ENCODE measurements at places on chromosomes 6 and 20. TPM values are rescaled to one million over a fixed set of nuclear protein-coding genes. Genes with fewer than 3 reads are reported as not detected.
A peak's percentile ranks its signal among the peaks of the same experiment; 100 is the strongest.

The IMPG1 gene
- total RNA-seq = not detected

The ZBTB46 gene
- 6.0 TPM for total RNA-seq

GRCh38 chr6:142945446-142946180 lies 637 bp upstream of the HIVEP2 start:
- peak; percentile 63 for DNase-seq
- no peaks in the 10 kb centered on the region for H3K36me3 ChIP-seq
- peak overlapping the region; percentile 99 for H3K4me3 ChIP-seq
- no peaks in the 10 kb centered on the region for H3K27me3 ChIP-seq
- H3K4me1 ChIP-seq = peaks cover 12% of the 10 kb centered on the region

GRCh38 chr20:51276296-51276695 lies 253.4 kb upstream of the KCNG1 start:
- H3K36me3 ChIP-seq = no peaks in the 10 kb centered on the region
- no peak for DNase-seq
- peaks cover 47% of the 10 kb centered on the region for H3K27me3 ChIP-seq
- H3K4me1 ChIP-seq = no peaks in the 10 kb centered on the region
- no peak overlapping the region for H3K27ac ChIP-seq

GRCh38 chr6:52925042-52925441 lies 15.5 kb upstream of the GSTA3 start:
- H3K27ac ChIP-seq = no peak overlapping the region
- H3K27me3 ChIP-seq = no peaks in the 10 kb centered on the region
- no peak overlapping the region for H3K4me3 ChIP-seq
- no peaks in the 10 kb centered on the region for H3K36me3 ChIP-seq
- no peak for DNase-seq

DNA sequence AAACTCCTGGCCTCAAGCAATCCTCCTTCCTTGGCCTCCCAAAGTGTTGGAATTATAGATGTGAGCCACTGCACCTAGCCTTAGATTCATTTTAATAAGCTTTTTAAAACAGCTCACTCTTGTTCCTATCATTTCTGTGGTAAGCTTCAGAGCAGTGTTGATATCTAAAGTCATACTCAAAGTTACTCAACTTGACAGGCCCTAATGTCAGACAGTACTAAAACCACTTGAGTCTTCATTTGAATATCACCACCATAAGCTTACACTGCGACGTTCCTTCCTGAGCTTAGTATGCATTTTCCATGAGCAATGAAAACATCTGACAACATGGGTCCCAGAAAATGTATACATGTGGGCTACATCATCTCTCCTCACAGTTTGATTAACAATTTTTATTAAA lies 6.0 kb downstream of the FUCA2 start:
- H3K4me3 ChIP-seq = no peak overlapping the region
- no peaks in the 10 kb centered on the region for H3K27me3 ChIP-seq
- no peaks in the 10 kb centered on the region for H3K4me1 ChIP-seq
- H3K27ac ChIP-seq = no peak overlapping the region

The MYB gene
- 20.9 TPM for total RNA-seq

The SALL4 gene
- total RNA-seq = 0.14 TPM

The DPPA5 gene
- total RNA-seq = not detected

- H3K36me3 ChIP-seq = no peaks in the 10 kb centered on the region
- H3K27ac ChIP-seq = no peak overlapping the region
- H3K4me1 ChIP-seq = no peaks in the 10 kb centered on the region
- H3K27me3 ChIP-seq = no peaks in the 10 kb centered on the region
- peak; percentile 67 for DNase-seq
- no peak overlapping the region for H3K4me3 ChIP-seq
These were observed 179.7 kb upstream of the MYLIP start for GRCh38 chr6:15948930-15949900.

The HECA gene
- 43.1 TPM for total RNA-seq

- H3K27me3 ChIP-seq = no peaks in the 10 kb centered on the region
- peaks cover 7% of the 10 kb centered on the region for H3K4me1 ChIP-seq
- H3K4me3 ChIP-seq = no peak overlapping the region
- H3K27ac ChIP-seq = no peak overlapping the region
These were observed 25.0 kb upstream of the MRPS18A start for GRCh38 chr6:43712579-43712978.

The MCHR2 gene
- not detected for total RNA-seq

The BTN1A1 gene
- not detected for total RNA-seq

The GLP1R gene
- not detected for total RNA-seq

DNA sequence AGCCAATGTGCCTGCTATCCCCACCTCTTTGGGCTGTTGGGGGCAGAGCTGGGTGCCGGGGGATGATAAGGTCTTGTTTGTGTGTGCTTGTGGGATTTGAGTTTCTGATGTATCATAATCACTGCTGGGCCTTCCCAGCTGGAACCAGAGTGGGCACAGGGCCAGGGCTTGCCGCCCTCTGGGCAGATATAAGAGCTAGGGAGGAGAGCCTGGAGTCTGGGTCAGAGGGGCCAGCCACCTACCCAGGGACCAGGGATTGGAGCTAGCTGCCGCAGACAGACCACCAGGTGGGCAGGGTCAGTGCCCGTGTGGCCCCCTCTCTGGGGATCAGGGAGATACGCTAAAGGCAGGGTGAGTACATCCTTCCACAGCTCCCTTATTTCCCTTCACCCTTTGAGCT lies 3.1 kb upstream of the TLDC2 start:
- H3K4me1 ChIP-seq = peaks cover 23% of the 10 kb centered on the region
- no peak overlapping the region for H3K4me3 ChIP-seq
- no peak for DNase-seq
- H3K27me3 ChIP-seq = no peaks in the 10 kb centered on the region
- H3K27ac ChIP-seq = no peak overlapping the region

GRCh38 chr20:42581311-42581710 lies 608.4 kb downstream of the PTPRT start:
- no peaks in the 10 kb centered on the region for H3K27me3 ChIP-seq
- no peak overlapping the region for H3K27ac ChIP-seq
- no peaks in the 10 kb centered on the region for H3K36me3 ChIP-seq
- no peak overlapping the region for H3K4me3 ChIP-seq

GRCh38 chr6:90676516-90677300 lies 89.8 kb upstream of the MAP3K7 start:
- no peak for DNase-seq
- H3K36me3 ChIP-seq = no peaks in the 10 kb centered on the region
- H3K27me3 ChIP-seq = no peaks in the 10 kb centered on the region
- no peak overlapping the region for H3K27ac ChIP-seq
- no peak overlapping the region for H3K4me3 ChIP-seq
- no peaks in the 10 kb centered on the region for H3K4me1 ChIP-seq

Measured in transverse colon (tissue), 4 donors.